ENCODE measurements at places on chromosomes 7 and 10.

GRCh38 chr10:47183704-47184041, 116.3 kb upstream of the GDF10 start:
- DNase-seq: no peak

- DNase-seq: no peak
Observed at GRCh38 chr10:128573281-128573845, 447.1 kb upstream of the MKI67 start.

DNA sequence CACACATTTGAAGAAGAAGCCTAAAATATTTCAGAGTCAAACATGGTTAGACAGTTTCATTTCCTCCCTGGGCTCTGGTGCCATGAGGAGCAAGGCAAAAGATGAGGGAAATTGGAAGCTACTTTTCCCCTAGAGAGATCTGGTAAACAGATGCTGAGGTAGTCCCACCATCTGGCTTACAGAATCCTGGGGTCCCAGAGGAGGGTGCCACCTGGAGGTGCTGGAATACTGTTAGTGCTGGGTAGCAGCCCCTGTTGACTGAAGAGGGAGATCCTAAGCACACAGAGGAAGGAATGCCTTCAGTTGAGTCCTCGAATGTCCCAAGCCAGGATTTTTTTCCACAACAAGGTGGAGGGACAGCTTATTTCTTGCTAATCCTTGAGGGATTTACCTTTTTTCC, 160.1 kb downstream of the FZD1 start:
- no peak for DNase-seq

GRCh38 chr7:92621561-92622023, 31.4 kb upstream of the FAM133B start:
- DNase-seq: no peak

DNA sequence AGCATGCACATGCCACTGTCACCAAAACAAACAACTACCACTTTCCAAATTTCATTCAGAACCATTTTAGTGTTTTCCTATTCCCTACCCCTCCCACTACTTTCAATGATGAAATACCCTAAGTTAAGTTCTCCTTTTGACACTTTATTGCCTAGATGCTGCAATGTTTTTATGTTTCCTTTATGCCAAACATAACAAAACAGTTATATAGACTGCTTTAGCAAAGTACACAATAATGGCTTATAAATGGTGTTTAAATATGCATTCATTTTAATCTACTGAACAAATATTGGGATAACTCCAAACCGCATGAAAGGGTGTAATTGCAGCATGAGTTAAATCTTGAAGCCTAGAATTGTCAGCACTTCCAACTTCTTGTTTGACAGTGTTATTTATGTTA, 69.2 kb downstream of the PHYHIPL start:
- no peak for DNase-seq

GRCh38 chr7:41977151-41977651, 259.8 kb downstream of the GLI3 start:
- no peak for DNase-seq

- no peak for DNase-seq
Observed at GRCh38 chr10:3783682-3784432, 1.2 kb downstream of the KLF6 start.

GRCh38 chr10:46293832-46294640, 7.2 kb downstream of the ANTXRL start:
- no peak for DNase-seq

DNA sequence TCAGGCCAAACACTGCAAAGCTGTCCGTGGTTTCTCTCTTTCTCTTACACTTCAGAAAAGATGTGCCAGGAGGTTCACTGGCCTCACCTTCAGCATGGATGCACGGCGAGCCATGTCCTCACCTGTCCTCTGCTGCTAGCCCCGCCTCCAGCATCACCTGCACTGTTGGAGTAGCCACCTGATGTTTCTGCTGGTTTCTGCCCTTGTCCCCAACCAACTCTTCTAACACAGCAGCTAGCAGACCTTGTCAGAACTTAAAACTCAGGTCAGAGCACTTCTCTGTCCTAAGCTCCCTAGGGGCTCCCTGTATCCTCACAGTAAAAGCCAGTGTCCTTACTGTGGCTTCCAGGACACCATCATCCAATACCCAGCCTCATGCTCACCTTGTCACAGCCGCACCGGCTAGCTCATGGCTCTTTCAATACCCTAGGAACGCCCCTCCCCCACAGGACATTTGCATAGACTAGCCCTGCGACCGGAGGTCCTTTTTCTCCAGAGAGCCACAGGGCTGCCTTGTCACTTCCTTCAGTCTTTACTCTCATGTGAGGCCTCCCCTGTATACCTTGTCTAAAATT, 15.2 kb downstream of the PALD1 start:
- no peak for DNase-seq

- no peak for DNase-seq
Observed at GRCh38 chr10:44384601-44385025, 284 bp downstream of the CXCL12 start.

GRCh38 chr10:128209862-128210214, 83.6 kb upstream of the MKI67 start:
- DNase-seq: no peak

DNA sequence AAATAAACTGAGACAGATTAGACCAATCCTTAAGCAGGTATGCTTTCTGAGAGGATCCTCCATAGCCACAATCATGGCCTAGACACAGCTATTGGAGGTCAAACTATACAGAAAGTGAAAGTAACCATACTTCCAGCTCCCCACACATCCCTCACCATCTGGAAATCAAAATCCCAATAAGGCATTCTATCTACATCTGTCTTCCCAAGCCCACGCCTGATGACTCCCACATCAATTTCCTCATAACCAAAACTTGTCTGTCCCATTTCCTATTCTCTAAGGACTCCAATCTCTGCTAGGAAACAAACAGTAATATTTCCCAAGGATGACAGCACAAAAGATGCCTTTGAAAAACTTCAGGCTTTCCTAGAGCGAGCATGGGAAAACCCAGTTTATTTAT, 247.3 kb upstream of the HPS1 start:
- no peak for DNase-seq

- no peak for DNase-seq
Observed at GRCh38 chr7:123604739-123605138, 3.1 kb downstream of the ASB15 start.

DNA sequence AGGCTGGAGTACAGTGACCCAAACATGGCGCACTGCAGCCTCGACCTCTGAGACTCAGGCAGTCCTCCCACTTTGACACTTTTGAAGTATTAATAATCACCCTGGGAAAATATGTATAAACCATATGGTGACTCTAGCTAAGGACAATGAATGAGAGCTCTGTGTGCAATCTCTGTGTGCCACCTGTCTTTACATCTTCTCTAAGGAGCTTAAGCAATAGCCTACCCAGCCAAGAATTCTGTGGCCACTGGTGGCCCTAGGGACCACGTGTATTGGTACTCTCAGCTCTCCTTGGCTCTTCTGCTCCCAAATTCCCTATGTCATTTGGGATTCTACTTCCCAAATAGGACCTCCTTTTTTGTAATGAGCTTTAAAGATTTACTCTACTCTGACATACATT, 23.7 kb downstream of the FGF8 start:
- no peak for DNase-seq

GRCh38 chr7:156089222-156089621, 277.0 kb upstream of the SHH start:
- DNase-seq: no peak

DNA sequence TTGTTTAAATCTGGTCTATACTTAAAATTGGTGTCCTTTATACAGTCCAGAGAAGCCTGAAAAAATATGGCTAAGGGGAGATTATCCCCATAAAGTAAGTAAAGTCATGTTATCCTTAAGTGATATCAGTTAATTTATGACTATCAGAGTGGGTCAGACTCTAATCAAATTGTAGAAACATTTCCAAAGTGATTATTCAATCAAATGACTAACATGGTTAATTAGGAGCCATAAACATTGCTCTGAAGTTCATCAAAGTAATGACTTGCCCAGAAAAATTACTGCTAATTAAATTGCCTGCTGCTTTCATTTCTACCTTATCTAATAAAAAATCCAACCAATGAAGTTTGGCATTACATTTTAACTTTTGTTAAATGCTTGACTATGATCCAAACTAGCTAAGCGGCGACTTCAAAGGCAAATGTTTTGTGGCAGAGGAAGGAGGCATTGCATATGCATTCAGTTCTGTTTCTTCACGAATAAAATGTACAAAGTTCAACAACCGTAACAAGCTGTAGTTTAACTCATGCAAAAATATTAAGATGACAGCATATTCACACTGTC, 76.7 kb downstream of the ETV1 start:
- DNase-seq: no peak

DNA sequence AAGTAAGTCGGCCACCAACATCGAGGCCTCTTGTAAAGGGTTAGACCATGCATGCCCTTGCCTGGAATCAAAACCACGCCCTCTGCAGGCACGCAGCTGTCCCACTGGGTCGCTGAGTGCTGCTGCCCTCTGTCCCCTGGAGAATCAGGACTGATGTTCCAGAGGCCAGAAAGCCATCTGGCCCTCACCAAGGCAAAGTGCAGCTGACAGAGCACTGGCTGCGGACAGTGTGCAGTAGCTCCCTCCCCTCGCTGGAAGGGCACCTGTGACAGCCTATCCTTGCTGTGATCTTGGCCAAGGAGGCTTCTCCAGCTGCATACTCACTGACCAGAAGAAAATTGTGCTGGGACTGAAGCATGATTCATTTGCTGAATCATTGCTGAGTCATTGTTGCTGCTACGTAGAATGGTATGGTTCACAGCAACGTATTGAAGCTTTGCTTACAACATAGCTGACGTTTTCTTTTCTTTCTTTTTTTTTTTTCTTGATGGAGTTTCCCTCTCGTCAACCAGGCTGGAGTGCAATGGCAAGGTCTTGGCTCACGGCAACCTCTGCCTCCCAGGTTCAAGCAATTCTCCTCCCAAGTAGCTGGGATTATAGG, 30.4 kb downstream of the DDC start:
- peak; percentile 76 for DNase-seq

GRCh38 chr7:150967349-150967748, 10.8 kb downstream of the KCNH2 start:
- no peak for DNase-seq

DNA sequence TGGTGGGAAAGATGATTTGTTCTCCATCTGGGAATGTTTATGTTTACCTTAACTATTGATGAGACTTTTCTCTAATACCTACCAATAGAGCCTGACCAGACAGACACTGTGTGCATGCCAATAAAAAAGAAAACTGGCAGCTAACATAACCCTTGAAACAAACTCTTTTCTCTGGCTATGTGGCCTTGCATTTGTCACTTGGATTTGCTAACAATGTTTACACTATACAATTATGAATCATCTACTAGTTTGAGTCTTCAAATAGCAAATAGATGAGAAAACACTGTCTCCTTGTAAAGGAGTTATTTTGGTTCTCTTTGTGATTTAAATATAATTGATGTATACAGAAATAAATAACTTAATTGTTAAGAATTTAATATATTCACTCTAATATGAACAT, 273.1 kb downstream of the SEMA3D start:
- DNase-seq: no peak

GRCh38 chr7:113207441-113207840, 89.1 kb upstream of the SMIM30 start:
- DNase-seq: no peak

DNA sequence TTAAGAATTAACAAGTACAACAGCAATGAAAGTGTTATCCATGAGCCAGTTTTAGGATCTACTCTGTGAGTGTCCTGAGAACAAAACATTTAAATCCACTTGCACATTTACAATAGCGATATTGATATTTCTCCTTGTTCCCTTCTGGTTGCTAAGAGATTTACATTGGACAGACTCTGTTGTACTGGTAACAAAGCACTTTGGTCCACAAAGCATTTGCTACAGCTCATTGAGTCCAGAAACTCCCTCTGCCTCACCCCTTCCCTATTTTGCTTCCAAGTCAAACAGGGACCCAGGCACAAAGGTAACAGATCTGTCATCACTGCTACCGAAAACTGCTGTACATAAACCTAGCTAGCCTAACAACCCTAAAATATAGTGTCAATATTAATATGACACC, 2.1 kb downstream of the ANK3 start:
- DNase-seq: no peak

DNA sequence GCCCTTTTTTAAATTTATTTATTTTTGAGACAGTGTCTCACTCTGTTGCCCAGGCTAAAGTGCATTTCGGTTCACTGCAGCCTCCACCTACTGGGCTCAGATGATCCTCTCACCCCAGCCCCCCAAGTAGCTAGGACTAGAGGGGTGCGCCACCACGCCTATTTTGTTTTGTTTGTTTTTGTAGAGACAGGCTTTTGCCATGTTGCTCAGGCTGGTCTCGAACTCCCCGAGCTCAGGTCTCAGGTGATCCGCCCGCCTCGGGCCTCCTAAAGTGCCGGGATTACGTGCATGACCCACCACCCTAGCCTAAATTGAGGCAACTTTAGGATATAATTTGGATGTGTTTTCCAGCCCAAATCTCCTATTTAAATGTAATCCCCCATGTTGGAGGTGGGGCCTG, 805 bp downstream of the ZNF736 start:
- DNase-seq: no peak

GRCh38 chr10:132912713-132913558, 29.4 kb downstream of the CFAP46 start:
- no peak for DNase-seq

GRCh38 chr7:12297283-12298108, 86.4 kb downstream of the TMEM106B start:
- no peak for DNase-seq

DNA sequence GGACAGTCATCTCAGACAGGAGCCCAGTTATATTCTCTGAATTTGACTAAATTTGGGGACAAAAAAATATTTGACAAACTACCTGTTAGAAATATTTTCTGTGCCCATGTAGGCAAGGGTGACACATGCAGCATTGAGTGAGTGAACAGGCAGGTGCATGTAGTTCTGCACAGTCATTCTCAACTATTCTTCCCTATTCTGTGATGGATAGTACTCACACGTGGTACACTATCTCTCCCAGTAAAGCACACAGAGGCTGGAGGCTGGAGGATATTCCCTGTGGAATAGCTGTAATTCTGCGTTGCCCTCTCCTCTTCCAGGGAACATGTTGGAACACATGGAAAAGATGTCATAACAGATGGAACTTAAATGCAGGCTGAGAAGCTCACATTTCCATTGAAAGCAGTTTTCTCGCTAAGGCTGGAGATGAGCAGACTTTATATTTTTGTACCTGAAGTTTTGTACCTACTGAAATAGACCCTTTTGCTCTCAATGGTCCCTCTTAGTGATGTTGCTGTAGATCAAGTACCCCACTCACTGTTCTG, 75.0 kb downstream of the GPR141 start:
- no peak for DNase-seq

- DNase-seq: no peak
Observed at GRCh38 chr10:28765641-28766040, 88.3 kb downstream of the BAMBI start.

DNA sequence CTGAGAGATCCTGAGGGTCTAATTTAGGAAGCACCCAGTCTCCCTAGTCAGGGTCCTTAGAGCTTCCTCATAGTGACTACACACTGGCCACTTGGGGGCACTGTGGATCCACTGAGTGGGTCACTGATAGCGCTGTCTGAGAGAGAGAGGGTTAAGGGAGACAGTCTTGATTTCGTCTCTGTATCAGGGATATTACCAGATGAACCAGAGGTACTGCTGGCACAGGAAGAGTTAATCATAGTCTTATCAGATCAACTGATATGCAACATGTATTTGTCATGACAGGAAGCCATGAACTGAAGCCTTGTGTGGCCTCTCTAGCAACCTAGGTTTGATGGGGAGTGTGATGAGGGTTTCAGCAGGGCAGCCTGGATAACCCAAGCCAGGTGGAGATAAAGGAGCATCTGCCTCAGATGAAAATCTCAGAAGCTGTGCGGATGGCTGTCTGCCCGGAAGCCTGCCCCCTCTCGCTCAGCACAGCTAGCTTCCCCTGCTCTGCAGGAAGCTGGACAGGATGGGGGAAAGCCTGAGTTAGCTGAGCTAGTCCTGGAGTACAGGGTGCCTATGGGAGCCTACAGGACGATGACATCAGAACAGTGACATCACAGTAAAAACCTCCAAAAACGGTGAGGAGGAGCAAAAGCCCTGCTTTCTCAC, 214.0 kb upstream of the PRSS1 start:
- DNase-seq: peak; percentile 58
